Mucosa of descending colon (tissue), 3 donors: ENCODE measurements at places on chromosomes 16 and 17. TPM values are rescaled to one million over a fixed set of nuclear protein-coding genes. Genes with fewer than 3 reads are reported as not detected.

The FOXF1 gene
- total RNA-seq, result 9.9 TPM

The C1QL1 gene
- total RNA-seq, result 0.60 TPM

The SRL gene
- 1.2 TPM for total RNA-seq

The RSPRY1 gene
- 44.1 TPM for total RNA-seq

DNA sequence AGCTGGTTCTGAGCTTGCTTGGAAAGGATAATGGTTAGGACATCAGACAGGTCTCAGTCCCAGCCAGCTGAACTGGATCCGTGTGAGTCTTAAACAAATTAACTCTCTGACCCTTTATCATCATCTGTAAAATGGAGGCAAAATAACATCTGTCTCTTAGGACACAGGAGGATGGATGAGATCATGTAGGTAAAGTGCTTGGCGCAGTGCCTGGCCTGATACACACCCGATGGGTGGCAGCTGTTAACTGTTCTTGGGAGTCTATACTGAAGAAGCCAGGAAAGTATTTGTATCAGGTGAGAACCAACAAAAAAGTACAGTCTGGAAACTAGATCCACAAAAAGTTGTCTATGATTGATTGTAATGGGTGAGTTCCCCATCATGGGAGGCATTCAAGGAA lies 188.6 kb downstream of the C16orf78 start:
- no peak for DNase-seq

GRCh38 chr16:85659805-85660511 lies 28.8 kb downstream of the GINS2 start:
- DNase-seq, result peak; percentile 61

DNA sequence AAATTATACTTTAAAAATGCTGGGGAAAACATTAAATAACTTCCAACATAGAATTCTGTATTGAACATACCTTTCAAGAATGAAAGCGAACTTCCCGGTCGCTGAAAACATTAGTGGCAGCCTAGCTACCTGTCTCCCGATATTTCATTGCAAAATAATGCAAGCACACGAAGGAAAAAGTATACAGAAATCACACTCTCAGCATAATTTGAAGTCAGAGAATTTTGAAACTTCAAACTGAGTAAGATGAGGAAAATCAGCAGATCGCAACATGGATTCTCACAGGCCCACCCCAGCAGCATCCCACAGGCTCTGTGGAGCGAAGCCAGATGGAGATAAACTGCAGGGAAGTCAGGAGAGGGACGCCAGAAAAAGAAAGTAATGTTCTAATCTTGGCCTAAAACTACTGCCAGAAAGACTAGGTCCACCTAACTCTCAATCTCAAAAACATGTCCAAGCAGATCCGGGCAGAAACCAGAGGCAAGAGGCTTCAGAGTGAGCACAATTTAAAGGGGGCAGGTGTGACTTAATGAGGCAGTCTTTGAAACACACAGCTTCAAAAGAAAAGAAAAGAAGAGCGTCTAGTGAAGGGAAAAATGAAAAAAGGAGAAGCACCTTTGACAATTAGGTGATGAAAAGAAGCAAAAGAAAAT lies 4.8 kb upstream of the GOSR1 start:
- DNase-seq, result no peak

GRCh38 chr17:8477715-8478441 lies 42.2 kb downstream of the NDEL1 start:
- no peak for DNase-seq

GRCh38 chr16:84836234-84836647 lies 16.5 kb downstream of the CRISPLD2 start:
- DNase-seq, result peak; percentile 77

- no peak for DNase-seq
Measured at GRCh38 chr16:80197741-80198201, 343.0 kb upstream of the DYNLRB2 start.
